Glutamatergic neuron (in vitro differentiated cells): ENCODE measurements at places on chromosomes 7 and 10.

GRCh38 chr10:126380352-126381076 is 7.8 kb downstream of the ADAM12 start:
- DNase-seq: no peak

- peak; percentile 5 for DNase-seq
Observed at GRCh38 chr7:155437836-155438235, 20.1 kb upstream of the EN2 start.

DNA sequence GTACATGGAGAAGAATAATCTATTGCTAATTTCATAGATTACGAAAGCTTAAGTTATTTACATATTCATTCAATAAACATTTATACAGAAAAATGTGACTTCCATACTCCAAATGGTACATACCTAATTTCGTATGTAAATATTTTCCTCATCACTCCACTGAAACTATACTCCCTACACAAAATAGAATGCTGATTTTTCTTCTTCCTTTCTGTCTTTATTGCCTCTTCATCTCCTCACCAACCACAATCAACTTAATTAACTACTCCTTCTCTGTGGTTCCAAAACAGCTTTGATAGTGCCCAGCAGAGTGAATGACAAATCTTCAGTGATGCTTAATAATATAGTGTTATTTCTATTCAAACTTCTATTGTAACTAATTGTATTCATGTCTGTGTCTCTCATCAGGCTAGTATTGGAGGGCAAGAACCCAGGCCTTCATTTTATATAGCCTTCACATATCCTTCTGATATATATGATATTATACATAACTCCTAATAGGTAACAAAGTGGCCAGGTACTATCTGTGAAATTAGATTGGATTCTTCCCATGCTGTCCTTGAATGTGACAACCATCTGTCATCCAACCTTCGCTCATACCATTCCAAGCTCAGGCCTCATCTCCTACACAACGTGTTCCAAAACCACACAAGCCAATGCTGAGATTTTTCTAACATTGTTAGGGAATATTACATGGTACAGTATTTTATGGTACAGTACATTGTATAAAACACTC is 5.3 kb downstream of the ITGB1 start:
- no peak for DNase-seq

DNA sequence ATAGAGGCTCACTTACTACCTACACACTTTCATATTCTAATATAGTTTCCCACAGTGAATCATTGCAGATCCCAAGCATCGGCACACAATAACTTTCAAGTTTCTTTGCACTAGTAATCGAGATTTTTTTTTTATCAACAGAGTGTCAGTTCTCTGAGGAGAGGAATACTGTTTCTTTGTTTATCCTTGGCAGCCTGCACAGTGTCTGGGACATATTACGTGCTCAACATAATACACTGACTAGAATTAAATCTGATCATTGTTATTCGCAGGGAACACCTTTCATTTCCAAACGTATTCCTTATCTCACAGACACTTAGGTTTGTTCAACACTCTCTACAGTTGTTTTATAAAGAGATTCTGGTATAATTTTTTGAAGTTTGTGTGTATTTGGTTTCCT is 95.3 kb downstream of the CACNA2D1 start:
- DNase-seq: no peak

DNA sequence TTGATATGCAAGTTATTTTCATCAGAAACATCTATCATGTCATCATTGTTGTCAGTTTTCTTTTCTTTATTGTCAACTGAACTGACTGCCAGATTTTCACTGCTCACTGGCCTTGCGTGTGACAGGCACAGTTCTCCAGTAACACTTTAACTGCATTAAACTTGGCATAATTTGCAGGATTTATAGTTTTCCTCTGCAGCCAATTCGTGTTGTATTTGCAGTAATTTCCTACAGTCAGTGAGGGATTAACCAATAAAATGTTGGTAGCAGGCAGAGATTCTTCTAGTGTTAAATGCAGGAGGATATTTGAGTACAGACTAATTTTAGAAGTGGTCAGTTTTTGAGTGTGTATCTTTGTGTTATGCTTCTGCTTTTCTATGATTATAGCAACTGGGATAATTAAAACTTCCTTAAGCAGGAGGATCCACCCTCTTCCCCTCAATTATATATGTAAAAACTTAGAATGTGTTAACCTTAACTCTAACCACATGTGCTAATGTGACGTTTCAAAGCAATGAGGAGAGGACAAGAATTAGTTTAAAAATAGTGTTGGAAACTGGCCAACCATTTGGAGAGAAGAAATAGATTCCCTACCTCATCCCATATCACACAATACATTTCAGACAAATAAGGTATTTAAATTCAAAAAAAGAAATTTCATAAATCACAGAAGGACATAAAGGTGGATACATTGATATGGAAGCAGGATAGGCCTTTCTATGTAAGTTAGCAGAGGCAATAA is 365.5 kb upstream of the BMPER start:
- DNase-seq: no peak

- no peak for DNase-seq
Observed at GRCh38 chr7:13933536-13933935, 55.9 kb downstream of the ETV1 start.

GRCh38 chr7:18623389-18623788 is 127.8 kb downstream of the HDAC9 start:
- no peak for DNase-seq

DNA sequence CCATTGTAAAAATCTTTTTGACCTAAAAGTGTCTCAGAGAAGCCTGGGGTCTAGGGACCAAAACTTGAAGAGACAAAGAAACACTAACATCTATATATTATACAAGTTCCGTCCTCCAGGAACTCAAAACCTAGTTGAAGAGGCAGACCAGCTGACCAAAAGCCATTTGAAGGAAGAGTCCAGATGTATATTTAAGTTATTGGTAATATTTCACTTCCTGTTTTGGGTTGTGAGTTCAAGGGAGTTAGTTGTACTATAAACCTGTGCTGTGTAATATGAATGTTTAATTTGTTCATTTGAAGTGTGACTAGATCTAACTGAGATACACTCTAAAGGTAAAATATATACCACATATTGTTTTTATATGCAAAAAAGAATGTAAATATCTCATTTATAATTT is 45.0 kb downstream of the CDK1 start:
- no peak for DNase-seq

- DNase-seq: peak; percentile 17
Observed at GRCh38 chr10:68871105-68871711, 29.9 kb upstream of the DDX50 start.

GRCh38 chr7:140423501-140423900 is 19.6 kb downstream of the RAB19 start:
- no peak for DNase-seq

DNA sequence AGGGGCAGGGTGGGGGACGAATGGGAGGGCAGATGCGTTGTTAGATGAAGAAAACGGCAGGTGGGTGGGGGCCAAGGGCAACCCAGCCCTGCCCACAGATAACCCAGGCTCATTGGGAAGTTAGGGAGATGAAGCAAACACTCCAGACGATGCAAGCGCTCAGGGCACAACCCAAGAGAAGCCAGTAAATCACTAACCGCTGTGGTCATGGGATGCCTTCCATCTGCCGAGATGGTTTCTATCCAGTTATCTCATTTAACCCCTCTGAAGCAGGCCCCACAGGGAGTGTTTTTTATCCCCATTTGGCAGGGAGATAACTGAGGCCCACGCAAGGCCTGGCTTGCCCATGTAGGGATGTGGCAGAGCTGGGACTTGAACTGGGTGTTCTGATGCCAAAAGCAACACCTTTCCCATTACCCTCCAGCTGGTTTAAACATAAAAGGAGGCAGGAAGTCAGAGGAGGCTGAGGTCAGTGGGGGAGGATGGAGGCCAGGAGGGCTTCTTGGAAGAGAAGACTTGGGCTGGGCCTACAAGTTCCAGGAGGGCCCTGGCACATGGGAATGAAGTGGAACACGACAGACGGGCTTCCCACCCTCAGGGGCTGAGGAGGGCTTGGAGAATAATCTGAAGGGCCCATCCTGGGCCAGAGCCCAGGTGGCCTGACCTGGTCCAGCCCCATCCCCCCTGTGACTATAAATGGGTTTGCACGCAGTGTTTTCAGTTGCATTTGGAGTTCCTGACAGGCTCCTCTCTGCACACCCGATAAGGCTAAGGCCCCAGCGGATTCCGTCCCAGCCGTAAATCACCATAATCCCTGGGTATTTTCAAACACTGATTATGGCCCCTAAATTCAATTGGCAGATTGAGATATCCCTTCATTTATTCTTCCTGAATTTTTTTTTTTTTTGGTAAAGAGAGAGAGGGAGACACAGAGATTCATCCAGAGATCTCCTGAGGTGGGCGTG is 80.9 kb downstream of the NEURL1 start:
- DNase-seq: no peak

DNA sequence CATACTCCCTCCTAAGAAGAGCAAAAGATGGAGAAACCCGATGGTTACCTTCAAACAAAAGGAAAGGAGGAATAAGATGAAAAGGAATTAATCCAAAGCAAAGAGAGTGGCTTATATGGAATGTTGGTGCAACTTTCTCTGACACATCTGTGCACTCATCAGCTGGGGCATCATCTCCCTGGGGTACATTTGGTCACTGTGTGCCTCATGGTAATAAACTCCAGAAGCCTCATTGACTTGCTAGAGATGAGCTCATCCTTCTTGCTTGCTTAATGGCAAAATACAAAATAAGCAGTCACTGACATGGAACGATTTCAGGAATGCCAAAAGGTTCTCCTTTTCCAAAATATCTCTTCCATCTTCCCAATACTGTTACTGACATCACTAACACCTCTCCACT is 22.5 kb downstream of the CAV1 start:
- peak; percentile 20 for DNase-seq

- no peak for DNase-seq
Observed at GRCh38 chr7:107430057-107430456, 39.8 kb upstream of the GPR22 start.

DNA sequence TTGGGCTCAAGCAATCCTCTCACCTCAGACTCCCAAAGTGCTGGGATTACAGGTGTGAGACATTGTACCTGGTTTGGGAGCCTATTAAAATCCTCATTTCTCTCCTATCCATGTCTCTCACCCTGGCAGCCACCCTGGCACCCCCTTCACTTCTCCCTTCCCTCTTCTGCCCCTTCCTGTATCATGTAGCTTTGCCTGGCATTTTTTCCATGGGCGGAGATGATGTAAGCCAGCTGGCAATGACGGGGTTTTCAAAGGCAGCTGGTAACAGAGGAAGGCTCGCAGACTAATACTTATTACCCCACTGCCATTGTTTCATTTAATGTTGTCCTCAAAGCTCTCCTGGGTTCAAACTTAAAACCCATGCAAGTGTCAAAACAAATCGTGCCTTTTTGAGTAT is 61.9 kb downstream of the RGS10 start:
- DNase-seq: no peak

GRCh38 chr10:14240253-14241189 is 90.2 kb downstream of the FRMD4A start:
- DNase-seq: no peak

GRCh38 chr10:53490553-53490952 is 718.0 kb upstream of the MBL2 start:
- no peak for DNase-seq

DNA sequence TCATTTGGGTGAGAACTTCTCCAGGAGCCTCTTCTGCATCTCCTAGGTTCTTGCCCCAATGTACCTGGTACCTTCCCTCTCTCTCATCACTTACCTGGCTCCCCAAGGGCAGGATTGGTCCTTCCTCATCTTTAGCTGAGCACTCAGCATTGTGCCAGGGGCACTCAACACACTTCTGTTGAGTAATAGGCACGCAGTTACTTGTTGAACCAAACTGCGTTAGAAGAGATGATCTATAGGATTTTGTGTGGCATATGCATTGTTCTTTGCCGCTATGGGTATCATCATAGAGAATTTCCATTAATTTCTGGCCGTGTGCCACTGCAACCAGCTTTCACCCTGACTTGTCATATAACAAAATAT is 16.4 kb downstream of the TBXAS1 start:
- no peak for DNase-seq

- no peak for DNase-seq
Observed at GRCh38 chr10:124494046-124494807, 32.6 kb downstream of the LHPP start.

DNA sequence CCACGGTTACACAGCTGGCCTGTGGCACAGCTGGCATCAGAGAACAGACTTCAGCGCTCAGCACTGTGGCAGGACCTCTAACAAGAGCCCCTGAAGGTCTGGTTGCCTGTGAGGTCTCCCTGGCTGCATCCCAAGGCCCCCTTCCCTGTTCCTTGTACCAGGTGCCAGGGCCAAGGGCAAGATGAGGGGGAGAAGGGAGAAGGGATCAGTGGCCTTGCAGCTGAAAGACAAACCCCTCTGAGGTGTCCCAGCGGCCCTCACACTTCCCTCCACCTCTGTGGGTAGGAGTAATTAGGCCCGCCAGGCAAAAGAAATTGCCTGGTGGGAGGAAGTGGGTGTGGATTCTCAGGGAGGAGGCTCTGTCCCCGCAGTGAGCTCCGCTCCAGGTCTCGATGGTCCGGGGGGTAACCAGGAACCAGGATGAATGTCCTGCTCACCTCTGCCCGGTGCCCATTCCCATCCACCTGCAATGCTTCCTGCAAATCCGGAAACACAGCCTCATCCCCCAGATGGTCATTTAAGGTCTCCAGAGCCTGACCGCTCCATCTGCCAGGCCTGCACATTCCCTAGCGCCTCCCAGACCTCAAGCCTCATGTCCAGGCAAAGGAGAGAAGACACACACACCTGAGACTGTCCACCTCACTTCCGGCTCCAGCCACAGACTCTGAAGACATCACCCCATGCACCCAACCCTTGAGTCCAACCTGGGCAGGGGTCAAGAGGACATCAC is 22.7 kb downstream of the GRID2IP start:
- no peak for DNase-seq

GRCh38 chr7:124887247-124887646 is 42.4 kb downstream of the POT1 start:
- no peak for DNase-seq

DNA sequence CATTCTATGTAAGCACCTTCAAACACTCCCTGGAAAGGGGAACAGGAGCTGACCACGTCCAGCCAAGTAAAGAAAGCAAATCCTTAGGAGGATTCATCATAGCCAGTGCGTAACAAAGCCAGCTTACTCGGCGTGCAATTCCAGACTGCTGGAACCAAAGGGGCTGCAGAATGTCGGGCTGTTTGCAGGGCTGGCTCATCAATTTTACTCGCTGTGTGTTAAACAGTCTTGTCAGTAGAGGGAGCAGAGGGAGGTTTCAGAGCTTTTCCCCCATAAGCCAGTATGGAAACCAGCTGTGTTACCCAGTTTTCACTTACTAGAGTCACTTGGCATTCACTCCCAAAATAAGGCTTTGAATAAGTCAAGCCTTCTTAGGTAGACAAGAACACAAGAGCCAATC is 127.1 kb downstream of the KMT2E start:
- peak; percentile 31 for DNase-seq

- DNase-seq: peak; percentile 61
Observed at GRCh38 chr7:52017802-52018679, 701.4 kb upstream of the COBL start.

- DNase-seq: no peak
Observed at GRCh38 chr10:59623133-59624121, 86.2 kb downstream of the SLC16A9 start.

GRCh38 chr7:93977211-93977950 is 26.8 kb downstream of the BET1 start:
- DNase-seq: no peak
